HS-5 (cell line): ENCODE measurements at places on chromosomes 5 and 9.

DNA sequence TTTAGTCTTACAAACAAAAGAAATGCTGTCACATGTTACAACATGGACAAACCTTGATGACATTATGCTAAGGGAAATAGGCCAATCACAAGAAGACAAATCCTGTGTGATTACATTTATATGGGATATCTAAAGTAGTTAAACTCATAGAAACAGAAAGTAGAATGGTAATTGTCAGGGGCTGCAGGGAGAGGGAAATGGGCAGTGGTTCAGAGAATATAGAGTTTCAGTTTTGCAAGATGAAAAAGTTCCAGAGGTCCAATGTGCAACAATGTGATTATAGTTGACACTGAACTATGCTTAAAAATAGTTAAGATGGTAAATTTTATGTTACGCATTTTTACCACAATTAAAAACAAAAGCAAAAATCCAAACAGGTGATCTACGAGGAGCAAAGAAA, 265.5 kb downstream of the NDUFS4 start:
- no peak for DNase-seq

DNA sequence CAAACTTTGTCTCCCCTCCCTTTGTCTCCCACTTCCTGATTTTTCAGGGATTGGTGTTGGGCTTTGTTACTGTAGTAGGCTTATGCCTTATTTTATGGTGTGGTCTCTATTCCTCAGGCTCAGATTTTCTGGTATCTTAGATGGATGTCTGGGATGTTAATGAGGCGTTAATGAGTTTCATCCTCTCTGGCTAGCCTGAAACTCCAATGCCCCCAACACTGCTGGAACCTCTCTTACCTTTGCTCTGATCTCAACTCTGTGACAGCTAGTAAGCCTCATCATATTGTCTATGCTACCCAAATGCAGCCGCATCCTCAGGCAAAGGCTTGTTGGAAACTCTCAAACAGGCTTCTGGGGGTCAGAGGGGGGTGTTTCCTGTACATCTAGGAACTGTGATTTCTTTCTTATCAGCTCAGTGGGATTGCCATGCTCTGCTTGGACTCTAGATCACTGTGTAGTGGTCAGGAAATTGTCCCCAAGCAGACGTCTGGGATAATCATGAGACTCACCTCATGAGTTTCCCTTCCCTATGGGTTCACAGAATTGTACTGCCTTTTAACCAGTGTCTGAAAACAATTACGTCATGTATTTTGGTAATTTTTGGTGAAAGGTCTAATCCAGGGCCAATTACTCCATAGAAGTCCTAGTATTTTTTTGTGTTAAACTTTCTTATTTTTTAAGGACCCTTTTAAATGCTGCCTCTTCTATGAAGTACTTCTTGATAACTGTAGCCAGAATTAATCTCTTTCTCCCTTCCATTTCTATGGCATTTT, 88.8 kb upstream of the TRPC7 start:
- DNase-seq: no peak

GRCh38 chr5:55817030-55817429, 34.1 kb upstream of the IL31RA start:
- DNase-seq: no peak

DNA sequence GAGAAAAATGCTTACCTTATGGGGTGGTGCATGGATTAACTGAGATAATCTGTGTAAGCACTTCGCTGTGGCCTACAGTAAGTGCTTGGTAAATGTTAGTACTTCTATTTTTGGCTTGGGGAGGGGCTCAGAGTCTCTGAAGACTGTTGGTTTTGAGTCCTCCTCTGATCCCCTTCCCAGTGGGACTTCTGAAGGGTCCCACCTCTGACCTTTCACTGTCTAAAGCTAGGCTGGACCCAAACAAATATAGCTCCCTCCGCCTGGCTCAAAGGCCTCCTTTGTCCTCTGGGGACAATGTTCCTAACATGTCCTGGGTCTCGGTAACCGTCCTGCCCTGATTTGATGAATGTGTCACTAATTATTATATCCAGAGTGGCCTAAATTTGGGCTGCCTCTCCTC, 34.8 kb downstream of the CAMK2A start:
- no peak for DNase-seq

- DNase-seq: no peak
These were observed 88.2 kb downstream of the FRMD3 start for GRCh38 chr9:83449983-83450382.

DNA sequence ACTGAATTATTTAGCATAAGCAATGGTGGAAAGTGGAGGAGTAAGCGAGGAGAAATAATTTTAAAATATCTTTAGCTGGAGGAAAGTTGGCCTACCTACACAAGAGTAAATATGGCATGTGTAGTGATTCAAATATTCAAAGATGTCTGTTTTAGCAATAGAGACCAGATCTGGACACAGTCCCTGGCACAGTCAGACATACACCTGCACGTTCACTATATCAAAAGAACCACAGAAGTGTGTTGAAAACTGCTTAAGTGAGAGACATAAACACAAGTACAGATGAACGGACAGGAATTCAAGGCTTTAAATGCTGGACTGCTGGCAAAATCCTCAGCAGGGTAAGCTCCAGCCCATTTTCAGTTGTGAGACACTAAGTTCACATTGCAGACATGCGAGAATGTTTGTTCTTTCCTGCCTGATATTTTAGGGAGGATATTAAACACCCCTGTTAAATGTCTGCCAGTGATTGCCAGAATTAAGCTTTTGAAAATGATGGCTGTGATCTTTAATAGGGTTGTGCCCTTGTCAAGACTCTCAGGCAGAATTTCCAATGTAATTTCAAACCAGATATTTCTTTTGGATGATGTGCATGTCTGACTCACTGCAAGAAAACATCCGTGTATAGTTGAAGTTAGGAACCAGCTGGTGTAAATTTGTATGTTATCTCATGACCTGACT, 810.6 kb downstream of the TLE4 start:
- DNase-seq: no peak

DNA sequence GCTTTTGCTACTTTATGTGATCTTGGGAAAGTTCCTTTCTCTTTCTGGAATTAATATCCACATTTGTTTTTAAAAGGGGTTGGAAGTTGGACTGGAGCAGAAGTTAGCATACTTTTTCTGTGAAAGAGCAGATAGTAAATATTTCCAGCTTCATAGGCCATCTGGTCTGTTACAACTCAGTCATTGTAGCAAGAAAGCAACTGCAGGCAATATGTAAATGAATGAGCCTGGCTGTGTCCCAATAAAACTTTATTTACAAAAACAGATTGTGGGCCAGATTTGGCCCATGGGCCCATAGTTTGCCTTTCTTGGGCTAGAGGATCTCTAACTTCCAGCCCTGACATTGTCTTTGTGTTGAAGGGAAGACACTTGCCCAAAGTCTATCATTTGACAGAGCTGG, 104.4 kb downstream of the ACTL7B start:
- no peak for DNase-seq

DNA sequence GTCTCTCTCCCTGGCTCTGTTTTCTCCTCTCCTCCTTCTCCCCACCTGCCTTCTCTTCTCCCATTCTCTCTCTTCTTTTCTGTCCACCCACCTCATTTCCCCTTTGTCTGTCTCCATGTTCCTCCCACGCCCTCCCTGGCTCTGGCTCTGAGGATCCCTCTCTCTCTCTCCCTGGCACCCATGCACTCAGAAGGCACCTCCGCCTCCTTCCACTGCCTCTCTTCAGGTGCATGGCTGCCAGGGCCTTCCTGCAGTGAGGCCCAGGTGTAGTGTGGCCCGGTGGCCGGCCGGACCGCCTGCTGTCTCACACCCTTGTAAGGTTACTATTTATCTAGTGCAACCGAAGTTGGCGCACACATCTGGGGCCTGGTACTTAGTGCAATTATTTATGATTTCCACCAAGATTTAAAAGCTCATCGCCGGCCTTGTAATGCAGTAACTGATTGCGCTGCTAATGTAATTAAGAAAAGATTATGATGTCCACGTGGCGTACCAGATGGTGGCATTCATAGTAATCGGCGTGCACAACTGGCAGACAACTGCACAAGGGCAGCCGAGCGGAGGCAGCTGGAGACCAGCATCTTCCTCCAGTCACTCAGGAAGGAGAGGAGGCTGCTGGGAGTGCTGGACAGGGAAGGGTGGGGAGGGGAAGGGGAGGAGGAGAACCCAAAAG, 50.4 kb upstream of the MVB12B start:
- no peak for DNase-seq

DNA sequence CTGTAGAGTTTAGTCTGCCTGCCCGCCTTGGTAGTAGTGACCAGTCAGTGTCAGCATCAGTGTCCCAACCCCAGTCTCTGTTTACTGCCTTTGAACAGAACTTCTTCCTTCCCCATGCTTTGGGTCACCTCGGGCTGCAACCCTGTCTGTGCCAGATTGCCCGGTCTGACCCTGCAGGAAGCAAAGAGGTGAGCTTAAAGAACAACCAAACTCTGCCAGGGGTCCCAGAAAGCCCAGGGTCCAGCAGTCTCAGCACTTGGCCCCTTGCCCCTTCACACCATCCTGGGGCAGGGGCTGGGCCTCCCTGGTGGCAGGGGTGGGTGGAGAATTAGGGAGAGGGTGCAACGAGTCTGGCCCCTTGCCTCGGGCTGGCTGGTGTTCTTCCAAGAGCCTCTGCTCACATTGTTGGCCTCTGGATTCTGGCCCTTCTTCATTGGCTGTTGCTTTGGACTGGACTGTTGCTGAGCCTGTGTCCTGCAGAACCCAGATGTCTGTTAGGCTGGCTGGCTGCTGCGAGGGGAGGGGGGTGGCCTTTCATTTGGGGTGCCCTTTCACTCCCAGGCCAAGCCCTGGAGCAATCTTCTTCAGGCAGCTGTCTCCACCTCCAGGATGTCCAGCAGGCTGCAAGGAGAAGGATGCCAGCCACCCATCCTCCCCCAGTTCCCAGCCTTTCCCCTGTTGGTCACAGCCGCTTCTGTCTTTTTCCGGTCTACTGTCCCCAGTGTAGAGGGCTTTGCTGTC, 51.2 kb downstream of the SAR1B start:
- no peak for DNase-seq

- no peak for DNase-seq
These were observed 121.0 kb upstream of the NR3C1 start for GRCh38 chr5:143524338-143524945.

DNA sequence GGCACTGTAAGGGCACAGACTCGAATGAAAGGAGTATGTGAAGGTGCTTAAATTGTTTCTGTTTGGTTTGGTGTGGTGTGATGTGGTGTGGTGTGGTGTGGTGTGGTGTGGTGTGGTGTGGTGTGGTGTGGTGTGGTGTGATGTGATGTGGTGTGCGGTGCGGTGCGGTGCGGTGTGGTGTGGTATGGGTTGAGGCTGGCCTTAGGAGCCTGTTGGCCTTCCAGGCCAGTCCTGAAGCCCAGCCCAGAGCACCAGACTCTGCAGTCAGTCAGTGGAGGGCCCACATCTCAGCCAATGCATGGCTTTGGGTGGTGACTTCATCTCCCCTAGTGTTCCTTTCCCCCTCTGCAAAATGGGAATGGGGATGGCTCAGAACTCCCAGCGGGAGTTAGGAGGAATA, 85.8 kb downstream of the KCNIP1 start:
- DNase-seq: no peak

DNA sequence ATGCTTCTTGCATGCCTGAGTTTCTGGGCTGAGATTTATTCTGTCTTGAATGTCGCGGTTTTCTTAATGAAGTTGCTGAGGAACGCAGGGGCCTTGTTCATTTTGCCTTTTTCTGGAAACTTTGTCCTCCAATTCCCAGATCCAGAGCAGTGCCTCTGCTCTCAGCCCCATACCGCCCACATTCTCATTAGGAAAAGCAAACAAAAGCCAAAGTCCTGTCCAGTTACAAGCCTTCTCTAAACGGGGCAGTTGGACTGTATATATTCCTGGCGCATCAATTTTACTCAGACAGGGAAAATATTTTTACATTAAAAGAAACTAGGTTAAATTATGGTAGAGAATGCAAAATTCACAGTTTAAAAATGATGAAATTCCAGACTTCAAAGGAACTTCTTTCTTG, 1.2 kb upstream of the PSAT1 start:
- DNase-seq: no peak

DNA sequence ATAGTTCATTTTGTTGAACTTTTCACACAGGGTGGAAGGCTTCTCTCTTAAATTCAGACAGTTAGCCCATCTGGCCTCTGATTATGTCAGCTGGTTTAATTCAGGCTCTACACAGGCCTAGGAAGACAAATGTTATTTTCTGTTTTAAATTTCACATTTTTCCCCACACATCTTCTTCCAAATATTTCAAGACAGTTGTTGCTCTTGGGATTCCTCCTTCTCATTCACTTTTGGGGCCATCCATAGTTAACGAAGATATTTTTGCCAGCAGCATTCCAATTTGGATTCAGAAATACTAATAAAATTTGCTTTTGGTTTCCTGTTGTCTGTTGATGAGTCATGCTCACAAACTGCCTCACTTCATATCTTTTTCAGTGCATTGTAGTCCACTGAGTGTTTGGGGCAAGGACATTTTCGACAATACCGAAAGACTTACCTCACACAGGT, 475.4 kb downstream of the DMAC1 start:
- DNase-seq: no peak

GRCh38 chr5:56801256-56801655, 14.1 kb upstream of the MAP3K1 start:
- DNase-seq: no peak

DNA sequence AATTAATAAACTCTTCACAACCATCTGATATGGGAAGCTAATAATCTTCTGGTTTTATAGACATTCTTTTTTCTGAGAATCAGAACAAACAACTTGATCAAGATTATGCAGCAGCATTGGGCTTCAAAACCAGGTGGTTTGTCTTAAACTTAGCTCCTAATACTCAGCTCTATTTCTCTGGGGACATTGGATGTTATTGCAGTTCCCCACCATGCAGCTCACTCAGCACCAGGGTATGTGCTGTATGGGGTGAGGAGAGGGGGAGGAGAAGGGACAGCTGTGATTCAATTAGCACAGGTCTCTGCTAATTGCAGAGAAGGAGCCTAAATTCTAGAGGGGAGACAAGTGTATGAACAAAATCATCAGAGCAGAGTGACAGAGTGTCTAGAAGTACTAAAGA, 210.7 kb upstream of the TNC start:
- no peak for DNase-seq

- DNase-seq: no peak
These were observed 689 bp downstream of the AK3 start for GRCh38 chr9:4740388-4740637.

GRCh38 chr9:124950050-124950718, 9.3 kb upstream of the GOLGA1 start:
- DNase-seq: no peak

- no peak for DNase-seq
These were observed 13.6 kb downstream of the UBE2D2 start for GRCh38 chr5:139574641-139575312.

DNA sequence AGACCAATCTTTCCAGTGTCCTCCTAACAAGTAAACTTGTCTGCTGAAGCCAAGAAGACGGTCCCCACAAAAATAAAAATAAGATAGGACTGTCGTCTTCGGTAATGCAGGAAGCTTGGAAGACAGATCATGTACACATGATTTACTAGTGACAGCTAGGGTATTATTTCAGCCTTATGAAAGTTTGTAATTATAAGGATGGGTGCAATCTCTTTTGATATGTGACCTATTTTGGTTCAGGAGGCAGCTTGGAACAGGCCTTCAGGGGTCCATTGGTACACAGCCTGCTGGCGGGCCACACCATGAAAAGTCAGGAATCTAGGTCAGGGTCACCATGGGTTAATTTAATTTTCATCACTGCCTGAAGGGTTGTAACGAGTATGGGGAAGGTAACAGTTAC, 13.7 kb upstream of the MEIKIN start:
- DNase-seq: no peak

- no peak for DNase-seq
These were observed 61.3 kb downstream of the KCNIP1 start for GRCh38 chr5:170565072-170565471.

- no peak for DNase-seq
These were observed 3.5 kb upstream of the NEK6 start for GRCh38 chr9:124254261-124254682.
